ENCODE measurements at places on chromosomes 2 and 18.

DNA sequence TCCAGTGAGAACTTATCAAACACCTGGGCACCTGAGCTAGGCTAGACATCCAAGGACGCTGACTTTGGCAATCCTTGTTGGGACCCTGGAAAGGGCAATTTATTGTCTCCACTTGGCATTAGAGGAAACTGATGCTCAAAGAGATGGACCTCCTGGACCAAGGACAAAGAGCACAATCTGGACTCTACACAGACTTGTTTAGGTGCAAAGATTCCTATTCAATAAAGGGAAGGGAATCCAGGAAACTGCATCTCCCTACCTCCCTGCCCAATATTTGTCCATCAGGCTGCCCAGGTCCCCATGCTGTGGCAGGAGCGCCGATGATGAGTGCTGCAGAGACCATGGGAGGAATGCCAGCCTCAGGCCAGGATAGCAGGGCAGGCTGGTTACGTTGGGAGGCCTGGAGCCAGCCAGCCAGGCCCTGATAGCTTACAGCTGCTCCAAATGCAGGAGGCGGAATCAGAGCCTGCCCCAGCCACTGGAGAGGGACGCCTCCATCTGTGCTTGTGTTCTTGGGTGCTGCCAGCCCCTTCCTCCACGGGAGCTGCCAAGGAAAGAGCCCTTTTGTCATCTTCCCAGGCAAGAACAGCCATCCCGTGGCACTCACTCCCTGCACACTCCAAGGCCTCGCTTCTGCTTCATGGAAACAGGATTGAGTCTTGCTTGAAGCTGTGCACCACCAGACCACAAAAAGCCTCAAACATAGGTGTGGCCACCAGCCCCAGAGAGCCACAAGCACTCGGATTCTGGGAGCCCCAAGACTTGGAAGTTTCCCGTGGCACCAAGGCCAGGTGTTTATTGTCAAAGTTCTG lies 60.0 kb downstream of the HS1BP3 start:
- no peak for DNase-seq

DNA sequence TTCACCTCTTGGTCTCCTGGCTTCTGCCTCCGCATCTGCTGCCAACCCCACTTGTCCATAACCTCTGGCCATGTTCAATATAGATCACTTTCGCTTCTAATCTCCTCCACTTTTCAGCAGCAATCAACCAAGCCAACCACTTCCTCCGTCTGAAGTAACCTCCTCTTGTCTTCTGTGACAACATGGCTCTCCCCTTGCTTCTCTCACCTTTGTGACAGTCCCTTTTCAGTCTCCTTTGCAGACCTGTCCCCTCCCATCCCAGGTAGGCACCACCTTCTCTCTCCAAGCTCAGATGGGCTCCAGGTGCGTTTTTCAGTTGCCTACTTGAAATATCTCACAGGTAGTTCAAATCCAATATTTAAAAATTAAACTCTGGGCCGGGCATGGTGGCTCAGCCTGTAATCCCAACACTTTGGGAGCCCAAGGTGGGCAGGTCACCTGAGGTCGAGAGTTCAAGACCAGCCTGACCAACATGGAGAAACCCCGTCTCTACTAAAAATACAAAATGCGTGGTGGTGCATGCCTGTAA lies 4.7 kb upstream of the PSD4 start:
- peak; percentile 49 for DNase-seq

DNA sequence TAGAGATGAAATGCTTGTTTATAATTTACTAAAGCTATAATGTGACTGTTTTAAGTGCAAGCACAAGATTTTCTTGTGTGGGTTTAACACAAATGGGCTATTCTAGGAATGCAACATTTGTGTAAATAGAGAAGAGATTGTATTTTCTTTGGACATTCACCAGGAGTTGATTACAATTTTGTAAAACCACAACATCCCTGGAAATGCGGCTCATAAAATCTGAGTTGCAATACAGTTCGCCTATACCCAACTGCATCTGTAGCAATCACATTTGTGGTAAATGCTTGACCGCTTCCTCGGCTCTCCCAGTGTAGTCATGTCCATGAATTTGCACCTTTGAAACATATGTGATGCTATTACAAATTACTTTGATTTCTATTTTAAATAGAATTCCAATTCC lies 348.7 kb upstream of the CDH20 start:
- no peak for DNase-seq

DNA sequence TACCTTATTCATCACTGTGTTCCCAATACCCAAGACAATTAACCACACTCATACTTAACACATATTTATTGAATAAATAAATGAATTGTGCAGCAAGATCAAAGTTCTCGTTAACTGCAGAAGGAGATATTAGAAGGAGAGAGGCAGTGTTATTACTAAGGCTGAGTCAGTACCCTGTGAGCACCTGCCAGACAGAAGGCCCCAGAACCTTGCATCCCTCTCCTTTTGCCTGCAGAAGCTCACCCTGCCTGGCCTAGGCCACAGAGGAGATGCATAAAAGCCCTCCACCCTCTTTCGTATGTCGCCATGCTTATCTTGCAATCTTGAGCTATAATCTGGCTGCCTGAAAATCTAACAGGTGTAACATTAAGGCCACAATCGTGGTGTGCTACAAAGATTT lies 20.5 kb upstream of the RNF149 start:
- DNase-seq, result peak; percentile 22

GRCh38 chr2:47048801-47049480 lies 106.2 kb downstream of the STPG4 start:
- DNase-seq, result no peak

- DNase-seq, result no peak
Observed at GRCh38 chr2:82959727-82960126, 1499.4 kb downstream of the SUCLG1 start.

GRCh38 chr2:191811807-191812602 lies 34.9 kb downstream of the CAVIN2 start:
- DNase-seq, result no peak

GRCh38 chr18:12703664-12704063 lies 822 bp downstream of the PSMG2 start:
- no peak for DNase-seq

- no peak for DNase-seq
Observed at GRCh38 chr2:98149333-98149697, 62.3 kb downstream of the VWA3B start.

DNA sequence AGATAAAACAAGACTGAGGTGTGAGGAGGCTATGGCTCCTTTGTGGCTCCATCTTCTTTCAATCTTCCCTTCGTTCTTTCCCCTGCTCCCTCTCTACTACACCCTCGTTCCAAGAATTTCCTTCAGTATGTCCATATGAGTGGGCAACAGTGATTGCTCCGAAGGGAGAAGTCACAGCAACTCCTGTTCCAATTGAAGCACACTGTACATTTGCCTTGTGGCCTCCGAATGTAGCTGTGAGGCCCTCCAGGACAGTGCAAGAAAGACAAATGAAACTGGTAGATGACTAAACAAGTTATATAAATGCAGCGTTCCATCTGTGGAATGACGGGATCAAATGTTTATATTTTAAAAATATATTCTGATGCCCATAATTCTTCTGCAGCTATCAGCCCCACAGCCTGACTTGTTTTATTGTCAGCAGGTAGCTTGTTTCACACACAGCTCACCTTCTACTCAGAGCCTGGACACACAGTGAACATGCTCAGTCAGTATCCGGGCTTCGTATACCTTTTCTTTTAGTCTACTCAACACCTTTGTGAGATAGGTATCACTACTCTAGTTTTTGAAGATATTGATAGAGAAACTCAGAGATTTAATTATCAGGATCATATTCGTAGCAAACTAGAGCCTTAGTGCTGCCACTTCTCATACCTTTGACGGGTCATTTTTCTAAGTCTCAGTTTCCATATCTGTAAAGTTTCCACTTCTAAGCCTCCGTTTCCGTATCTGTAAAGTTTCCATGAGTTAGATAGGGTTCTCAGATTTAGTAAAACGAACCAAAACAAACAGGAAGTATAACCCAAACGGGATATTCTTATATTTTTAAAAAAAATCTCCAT lies 216.7 kb upstream of the STON1 start:
- peak; percentile 15 for DNase-seq

DNA sequence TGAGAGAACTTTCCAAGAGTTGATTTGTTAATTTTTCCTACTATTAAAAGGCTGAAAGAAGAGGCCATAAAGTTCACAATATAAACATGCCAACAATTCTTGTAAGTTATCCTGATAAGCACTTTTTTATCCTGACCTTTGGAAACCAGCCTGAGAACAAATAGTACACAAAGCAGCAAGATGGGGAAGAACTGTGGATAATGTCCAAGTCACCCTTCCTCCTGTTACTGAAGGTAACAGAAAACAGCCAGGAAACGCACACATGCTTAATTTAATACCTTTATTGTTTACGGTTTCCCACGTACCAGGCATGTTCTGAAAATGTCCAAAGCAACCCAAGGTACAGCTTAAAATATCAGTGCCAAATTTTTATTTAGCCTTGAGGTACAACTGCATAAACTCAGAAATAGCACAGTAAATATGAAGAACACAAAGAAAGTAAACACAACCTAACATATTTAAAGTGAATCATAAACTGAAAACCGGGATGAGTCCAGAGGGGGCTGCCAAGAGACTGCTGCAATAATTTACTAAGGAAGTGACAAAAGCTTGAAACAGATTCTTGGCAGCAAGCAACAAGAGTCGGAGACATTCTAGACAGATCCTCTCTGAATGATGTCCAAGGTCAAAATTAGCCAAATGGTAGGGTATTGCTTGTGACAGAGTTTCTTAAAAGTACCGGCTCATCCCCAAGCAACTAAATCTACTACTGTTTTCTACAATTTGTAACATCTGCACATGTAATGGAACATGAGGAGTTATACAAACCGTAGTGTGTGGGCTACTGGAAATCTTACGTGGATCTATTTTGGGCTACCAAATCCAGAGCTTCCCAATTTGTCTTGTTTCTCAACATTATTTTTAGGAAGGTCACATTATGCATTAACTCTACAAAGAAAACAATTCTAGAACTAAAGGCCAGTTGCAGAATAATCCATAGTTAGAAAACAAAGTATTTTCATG lies 93.2 kb downstream of the CABYR start:
- DNase-seq, result no peak

GRCh38 chr2:56729212-56729611 lies 545.4 kb downstream of the CCDC85A start:
- no peak for DNase-seq

- DNase-seq, result no peak
Observed at GRCh38 chr18:34921226-34921625, 120.0 kb upstream of the MAPRE2 start.

DNA sequence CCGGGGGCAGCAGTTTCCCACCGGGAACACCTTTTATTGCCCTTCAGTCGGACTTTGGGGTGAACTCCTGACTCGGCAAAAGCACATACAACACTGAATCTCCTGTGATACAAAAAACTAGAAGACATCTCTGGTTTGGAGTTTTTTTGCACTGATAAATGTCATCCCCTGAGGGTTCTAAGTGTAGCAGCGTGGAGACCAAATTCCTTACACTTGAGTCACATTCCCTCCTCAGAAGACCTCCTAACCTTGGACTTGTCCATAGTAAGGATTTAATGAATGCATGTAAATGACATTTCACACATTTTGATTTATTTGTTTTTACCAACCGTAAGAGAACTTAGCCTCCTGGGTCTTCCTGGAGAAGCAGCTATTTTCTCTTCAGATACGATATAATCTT lies 54.0 kb upstream of the GPR45 start:
- no peak for DNase-seq

DNA sequence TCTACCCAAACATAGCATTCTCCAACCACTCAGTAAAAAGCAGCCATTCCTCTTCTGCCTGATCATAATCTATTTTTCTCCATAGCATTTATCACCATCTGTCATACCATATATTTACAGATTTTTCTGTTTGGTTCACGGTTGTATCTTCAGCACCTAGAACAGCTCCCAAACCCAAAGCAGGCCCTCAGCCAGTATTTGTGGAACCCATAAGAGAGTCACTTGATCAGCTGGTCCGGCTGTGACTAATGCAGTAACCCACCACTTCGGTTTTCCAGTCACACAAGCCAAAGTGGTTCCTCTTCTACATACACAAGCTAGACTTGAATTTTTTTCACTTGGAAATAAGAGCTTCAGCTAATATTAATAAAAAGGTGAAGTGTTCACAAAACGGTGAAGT lies 511.6 kb upstream of the CELF4 start:
- DNase-seq, result no peak

GRCh38 chr2:158553257-158553656 lies 96.5 kb downstream of the PKP4 start:
- DNase-seq, result no peak

GRCh38 chr2:43099797-43100196 lies 126.6 kb downstream of the ZFP36L2 start:
- DNase-seq, result no peak

GRCh38 chr2:204495381-204495780 lies 49.9 kb upstream of the PARD3B start:
- DNase-seq, result no peak

- no peak for DNase-seq
Observed at GRCh38 chr2:5250482-5250881, 441.7 kb upstream of the SOX11 start.

GRCh38 chr2:140639628-140640027 lies 1491.2 kb downstream of the LRP1B start:
- no peak for DNase-seq

DNA sequence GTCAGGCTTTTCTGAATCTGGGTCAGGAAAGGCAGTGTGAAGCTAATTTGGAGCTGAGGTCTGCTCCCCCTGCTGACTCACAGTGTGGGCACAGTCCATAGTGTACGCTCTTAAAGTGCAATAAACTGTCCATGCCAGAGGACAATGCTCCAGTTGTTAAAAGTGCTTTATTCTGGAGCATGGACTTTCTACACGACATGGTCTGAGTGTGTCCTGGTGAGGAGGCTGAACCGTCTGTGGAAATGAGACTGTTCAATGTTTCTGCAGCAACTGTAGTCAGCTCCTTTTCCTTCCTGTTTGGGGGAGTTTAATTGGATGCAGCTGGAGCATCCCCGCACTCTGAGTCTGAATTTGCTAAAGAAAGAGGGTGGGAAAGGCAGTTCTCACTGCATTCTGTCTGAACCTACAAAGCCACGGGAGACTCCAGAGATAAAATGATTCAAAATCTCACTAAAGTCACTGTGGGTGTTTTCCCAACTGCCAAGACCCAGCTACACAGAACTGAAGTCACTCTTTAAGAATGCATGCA lies 110.2 kb upstream of the TRIB2 start:
- peak; percentile 20 for DNase-seq

DNA sequence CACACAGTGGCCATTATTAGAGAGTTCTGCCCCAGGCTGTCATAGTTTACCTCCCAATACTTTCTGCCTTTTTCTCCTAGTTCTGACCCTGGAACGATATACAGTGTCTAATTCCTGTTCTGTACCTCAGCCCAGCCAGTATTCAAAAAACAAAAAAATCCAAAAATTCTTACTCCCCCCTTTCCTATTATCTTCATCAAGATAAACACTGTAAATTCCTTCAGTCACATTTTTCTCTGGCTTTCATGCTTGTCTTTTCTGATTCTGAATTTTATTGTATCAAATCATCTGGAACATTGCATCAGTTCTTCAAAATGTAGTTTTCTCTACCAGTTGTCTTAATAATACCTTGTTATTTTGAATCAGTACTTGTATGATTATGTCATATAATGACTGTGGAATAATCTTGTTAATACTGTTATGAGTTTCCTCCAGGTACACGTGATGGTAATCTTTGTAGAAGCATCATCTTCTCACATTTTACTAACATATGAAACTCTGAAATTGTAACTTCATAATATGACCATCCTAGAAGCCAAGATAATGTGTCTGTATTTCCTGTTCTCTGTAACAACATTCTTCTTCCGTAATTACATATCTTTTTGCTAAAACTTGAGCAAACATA lies 79.0 kb upstream of the NOSTRIN start:
- no peak for DNase-seq

GRCh38 chr2:9739531-9739964 lies 103.7 kb upstream of the TAF1B start:
- peak; percentile 44 for DNase-seq

- no peak for DNase-seq
Observed at GRCh38 chr2:44550561-44550960, 188.8 kb downstream of the CAMKMT start.

Measured in T-helper 2 cell (primary cell).